ENCODE measurements at places on chromosomes 2 and 18.
A peak's percentile ranks its signal among the peaks of the same experiment; 100 is the strongest.

DNA sequence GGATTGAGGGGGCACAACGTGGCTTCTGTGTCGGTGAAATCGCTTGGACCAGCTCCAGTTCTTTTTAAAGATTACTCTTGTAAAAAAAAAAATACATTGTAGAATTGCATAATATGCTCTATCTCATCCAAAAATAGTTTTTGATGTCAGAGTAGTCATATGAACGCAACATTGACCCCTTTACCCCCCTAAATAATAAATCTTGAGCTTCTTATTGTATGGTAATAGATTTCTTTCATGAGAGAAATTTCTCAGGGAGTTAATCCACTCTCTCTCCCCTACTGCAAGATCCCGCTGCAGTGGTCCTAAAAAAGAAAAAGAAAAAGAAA is 50.2 kb upstream of the PAIP2B start:
- DNase-seq = no peak

- no peak for DNase-seq
Measured at GRCh38 chr2:122218596-122218995, 463.1 kb downstream of the TSN start.

- peak; percentile 22 for DNase-seq
Measured at GRCh38 chr2:54122171-54122935, 6.9 kb downstream of the ACYP2 start.

DNA sequence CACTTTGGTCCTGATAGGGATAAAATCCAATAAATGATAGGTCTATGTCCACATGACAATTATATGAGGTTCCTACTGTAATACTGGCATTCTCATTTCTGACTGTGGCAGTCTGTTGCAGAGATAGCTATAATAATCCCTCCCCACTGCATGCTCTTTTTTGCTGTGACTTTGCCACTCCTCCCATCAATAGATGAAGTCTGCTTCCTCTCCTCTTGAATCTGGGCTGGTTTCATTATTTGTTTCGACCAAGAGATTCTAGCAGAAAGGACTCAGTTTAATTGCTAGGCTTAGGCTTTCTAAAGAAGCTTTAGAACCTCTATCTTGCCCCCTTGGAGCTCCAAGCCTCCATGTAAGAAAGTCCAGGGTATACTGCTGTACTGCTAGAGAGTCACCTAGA is 23.3 kb upstream of the CREB1 start:
- no peak for DNase-seq

DNA sequence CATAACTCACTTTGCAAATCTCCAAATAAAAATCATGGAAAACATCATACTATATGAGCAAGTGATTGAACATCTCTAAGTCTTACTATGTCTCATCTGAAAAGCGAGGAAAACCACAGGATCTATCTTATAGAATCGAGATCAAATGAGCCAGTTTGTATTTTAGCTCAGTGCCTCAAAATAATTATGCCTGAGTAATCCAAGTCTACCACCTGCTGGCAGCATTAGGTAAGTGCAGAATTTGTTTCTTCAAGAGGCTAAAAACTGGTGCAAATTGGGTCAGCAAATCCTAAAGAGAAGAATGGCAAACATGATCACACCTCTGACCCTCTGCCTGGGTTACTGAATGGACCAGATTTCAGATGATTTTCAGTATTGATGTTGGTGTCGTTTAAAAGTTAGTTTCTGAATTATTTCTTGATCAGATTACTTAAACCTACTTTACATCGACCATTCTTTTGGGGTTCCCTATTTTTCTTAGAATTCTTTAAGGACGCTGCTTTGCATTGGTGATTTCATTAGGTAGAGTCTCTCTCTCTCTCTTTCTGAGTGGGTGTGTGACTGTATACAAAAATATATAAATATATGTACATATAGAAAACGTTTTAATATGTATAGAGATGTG is 12.7 kb upstream of the FHOD3 start:
- peak; percentile 67 for DNase-seq

- peak; percentile 32 for DNase-seq
Measured at GRCh38 chr2:23092831-23093230, 292.1 kb upstream of the KLHL29 start.

- DNase-seq = no peak
Measured at GRCh38 chr2:6771634-6772611, 93.8 kb downstream of the CMPK2 start.
